ENCODE measurements at places on chromosomes 5 and 9.

DNA sequence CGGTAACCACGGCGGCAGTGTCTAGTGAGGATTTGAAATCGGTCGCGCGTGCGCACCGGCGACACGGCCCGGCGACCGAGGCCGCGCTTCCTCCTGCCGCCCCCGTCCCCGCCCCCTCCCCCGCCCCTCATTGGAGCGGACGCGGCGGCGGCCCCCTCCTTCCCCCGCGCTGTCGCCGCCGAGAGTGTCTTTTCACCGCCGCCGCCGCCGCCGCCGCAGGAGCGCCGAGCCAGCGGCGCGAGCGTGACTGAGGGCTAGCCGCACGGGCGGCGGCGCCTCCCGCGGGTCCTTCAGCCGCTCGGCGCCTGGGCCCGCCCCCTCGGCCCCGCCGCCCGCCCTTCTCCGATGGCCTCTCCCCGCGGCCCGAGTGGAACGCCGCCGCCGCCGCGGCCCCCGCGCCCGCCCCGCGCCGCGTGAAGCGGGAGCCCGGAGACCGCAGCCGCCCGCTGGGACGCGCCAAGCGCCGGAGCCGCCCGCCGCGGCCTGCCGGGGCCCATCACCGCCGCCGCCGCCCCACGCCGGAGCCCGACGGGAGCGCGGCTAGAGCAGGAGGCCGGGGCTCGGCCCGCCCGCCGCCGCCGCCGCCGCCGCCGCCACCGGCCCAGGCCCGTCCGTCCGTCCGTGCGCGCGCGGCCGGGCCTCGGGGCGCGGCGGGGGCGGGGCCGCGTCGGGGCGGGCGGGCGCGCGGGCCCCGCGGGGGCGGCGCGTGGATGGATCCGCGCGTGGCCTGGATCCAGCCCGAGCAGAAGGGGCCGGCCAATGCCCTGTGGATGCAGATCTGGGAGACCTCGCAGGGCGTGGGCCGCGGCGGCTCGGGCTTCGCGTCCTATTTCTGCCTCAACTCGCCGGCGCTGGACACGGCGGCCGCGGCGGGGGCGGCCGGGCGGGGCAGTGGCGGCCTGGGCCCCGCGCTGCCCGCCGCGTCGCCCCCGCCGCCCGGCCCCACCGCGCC is at the start of gene TENT4A:
TSS of gene TENT4A (plus strand) at position 159 of the 952 bp plus-strand sequence. CDS start at position 711, 552 bp downstream.
- no peak for DNase-seq

DNA sequence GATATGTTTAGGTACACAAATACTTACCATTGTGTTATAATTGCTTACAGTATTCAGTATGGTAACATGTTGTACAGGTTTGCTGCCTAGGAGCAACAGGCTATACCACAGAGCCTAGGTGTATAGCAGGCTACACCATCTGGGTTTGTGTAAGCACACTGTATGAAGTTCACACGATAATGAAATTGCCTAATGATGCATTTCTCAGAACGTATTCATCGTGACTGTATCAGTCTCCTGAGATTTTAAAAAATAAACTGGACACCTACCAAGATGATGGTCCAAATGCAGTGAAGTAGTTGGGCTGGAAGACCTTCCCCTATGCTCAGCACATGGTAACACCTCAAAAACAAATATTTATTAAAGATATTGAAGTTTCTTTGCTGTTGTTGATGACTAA is 103.3 kb upstream of the NFIB start:
- DNase-seq, result no peak

DNA sequence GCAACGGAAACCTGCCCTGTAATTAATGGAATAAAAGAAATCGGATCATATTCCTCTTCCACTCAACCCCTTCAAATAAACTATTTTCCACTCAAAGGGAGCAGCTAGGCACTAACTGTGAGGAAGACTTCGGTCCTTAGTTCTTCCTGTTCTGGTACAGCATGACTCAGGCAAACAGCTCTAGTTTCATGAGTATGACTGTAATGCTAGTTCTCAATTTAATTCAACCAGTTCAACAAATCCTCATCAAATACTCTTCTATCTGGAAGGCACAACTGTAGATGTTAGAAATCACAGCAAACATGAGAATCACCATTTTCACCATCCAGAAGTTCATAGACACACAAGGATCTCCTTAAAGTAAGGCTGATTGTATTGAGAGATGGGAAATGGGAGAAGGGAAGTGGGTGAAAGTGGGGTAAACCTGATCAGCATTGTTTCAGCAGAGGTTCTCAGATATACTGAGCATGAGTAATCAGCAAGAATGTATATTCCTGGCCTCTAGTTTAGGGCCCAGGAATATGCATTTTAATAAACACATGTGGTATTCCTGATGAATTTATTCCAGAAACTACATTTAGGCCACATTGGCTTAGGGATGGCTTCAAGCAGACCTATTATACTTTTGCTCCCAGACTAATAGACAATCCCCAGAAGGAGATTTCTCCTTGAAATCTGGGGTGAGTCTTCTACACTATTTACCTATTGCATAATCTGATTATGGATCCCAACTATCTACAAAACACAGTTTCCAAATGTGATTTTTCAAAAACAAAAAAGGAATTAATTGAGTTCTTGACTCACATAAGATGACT is 141.1 kb upstream of the SLC12A2 start:
- no peak for DNase-seq

DNA sequence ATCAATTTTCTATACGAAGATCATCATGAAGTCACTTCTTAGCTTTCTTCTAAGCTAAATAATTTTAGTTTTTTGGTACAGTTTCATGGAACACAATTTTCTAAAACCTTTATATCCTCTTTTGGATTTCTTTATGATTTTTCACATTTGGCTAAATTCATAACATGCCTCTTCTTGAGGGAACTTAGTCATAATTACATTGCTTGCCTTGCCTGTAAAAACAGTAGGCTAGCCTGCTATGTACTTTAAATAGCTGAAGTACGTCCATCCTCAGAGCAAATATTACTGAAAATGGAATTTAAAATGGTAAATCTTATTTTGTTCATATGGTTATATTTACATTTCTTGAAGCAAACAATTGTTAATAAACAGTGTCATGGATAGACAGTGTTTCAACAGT is 225.0 kb downstream of the VPS13A start:
- DNase-seq, result no peak

DNA sequence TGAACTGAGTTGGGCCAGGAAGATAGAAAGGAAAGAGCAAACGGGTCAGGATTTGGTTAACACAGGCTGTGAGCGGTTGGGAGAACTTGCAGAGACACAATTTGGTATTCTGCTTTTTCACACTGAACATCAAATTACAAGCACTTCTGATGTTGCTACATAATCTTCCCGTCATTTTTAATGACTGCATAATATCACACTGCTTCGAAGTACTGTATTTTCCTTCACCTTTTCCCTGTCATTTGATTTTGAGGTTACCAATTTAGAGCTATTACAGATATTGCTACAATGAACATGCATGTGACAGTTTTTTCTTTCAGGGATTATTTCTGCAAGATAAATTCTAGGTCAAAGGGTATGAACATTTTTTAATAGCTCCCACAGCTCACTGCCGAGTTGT is 71.4 kb upstream of the CPEB4 start:
- DNase-seq, result no peak

DNA sequence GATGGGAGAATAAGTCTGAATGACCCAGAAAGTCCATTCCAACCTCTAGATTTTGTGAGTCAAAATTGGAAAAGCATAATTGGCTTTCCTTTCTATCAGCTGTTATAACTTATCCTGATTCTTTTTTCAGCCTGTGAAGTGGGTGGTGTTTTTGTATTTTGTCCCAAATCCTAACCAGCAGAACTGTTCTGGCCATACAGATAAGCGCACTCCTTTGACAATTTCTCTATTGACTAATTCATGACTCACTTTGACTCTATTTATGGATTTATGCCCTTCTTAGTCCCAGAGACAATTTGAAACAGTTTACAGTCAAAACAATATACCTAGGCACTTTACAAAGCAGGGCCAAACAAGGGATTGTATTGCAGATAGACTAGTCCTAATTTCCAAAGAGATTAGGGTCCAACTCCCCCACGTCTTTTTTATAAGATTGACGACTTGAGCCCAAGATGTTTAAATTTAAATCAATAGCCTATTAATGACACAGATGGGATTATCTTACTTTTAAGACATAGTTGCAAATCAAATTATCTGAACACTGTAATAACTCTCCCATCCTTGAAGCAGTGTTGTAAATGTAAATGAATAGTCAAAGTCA is 301.7 kb upstream of the SEMA6A start:
- no peak for DNase-seq

DNA sequence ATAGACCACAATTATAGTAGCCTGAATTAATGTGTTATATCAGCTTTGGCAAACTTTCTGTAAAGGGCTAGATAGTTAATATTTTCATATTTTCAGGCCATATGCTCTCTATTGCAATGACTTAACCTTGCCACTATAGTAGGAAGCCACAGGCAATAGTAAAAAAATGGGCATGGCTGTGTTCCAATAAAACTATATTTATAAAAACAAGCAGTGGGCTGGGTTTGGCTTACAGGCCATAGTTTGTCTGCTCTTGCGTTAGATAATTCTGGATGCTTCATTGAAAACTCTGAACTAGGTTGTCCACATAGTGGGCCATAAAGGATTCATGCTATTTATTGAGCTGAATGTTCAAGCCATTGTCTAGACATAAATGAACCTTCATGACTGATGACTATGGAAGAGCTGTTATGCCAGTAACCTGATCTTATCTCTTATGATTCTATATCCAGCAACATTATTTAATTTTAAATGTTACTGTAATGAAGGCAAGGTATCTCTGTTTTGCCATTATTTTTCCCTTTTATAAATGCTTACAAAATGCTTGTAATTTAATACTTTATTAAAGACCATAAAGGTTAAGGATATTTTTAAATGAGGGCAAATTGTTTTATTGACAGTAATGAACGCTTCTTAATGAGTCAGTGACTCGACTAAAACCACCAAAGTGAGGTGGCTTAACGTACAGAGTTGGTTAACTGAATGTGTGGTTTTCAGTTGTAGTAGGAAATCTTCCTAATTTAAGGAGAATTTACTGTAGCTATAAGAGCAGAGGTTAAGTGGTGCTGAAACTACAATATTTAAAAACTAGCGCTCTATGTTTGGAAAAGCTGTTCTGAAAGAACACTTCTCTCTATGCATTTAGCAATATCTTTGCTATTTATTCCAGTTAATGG is 560.6 kb downstream of the PRR16 start:
- no peak for DNase-seq

- no peak for DNase-seq
Observed at GRCh38 chr9:129451669-129452068, 169.2 kb downstream of the C9orf50 start.

DNA sequence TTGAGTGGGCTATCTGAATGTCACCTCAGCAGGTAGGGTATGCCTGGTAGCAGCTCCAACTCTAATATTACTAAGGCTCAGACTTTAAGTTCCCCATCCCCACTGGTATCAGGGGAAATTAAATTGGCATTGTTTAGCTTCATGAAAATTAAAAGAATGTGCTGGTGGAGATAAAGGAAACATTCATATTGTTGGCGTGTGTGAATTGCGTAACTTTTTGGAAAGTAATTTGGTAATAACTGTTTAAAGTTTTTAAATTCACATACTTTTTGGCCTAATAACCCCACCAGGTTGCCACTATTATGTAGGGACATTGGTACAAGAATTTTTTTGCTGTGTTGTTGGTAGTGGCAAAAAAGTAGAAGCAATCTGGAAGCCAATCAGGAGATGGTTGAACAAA is 29.4 kb downstream of the TNPO1 start:
- DNase-seq, result no peak

DNA sequence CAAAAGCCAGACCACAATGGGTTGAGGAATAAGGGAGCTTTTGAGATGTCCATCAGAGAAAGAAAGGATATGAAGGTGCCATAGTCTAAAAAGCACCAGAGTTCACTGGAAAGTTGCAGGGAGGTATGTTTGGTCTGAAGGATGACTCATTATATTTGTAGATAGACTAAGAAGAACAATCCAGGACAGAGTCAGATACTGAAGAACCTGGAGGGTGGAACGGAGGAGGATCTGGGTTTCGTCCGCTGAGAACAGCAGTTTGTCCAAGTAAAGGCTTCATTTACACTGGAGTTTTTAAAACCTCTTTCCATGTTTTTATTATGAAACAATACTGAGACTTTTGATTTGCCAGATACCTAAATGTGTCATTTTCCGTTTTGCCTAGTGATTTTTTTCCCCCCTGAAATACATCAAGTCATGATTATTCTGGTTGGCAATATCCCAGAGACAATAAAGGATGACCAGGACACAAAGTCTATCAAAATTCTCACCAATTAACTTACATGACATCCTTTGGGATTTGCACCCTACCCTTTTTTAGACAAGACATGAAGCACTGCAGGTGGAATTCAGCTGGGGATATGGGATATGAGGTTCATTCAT is 219.9 kb downstream of the MLLT3 start:
- DNase-seq, result no peak

DNA sequence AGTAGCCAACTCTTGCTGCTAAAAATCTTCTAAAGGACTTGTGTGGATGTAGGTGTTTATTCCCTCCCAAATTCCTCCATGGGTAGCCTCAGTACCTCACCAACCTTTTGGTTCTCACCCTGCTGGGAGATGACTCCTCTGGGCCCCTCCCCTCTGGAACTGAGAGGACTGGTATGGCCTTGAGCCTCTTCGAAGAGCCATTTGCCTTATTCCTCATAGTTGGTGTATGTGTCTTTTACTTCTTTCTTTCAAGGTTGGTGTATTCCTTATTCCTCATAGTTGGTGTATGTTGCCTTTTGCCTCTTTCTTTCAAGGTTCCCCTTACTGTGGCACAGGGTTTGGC is 48.3 kb downstream of the GNAQ start:
- no peak for DNase-seq

- no peak for DNase-seq
Observed at GRCh38 chr5:74389531-74390305, 250.8 kb downstream of the ENC1 start.

- DNase-seq, result no peak
Observed at GRCh38 chr5:79186021-79186420, 49.9 kb upstream of the JMY start.

DNA sequence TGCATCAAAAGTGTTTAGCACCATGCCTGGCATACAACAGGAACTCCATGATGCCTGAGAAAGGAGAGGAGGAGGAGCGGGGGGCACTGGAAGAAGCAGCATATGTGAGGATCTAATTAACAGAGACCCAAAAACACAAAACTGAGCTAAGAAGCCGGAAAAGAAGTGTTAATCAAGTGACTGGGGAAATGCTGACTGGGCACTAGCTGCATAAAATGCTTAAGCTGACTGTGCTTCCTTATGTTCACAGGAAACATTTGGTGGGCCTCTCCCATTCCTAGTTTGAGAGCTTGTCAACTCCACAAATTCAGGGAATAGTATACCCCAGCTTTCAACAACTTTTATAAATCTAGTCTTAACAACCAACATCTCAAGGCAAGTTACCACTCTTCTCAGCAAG is 26.6 kb downstream of the DEPDC1B start:
- DNase-seq, result no peak

DNA sequence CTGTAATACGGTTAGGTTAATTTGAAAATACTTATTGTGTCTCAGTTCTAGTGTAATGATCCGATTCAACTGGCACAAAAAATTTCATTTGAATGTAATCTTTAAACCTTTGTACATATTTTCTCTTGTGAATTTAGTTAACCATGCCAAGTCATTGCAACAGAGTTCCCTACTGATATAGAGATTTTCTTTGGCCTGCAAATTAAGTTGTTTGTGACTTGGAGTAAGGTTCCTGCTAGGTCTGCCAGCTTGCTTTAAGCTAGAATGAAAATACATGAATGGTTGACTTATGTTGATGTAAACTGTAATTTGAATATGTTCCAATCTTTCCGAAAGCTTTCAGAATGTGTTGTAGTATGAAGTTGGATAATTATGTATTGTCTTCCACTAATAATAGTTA is 1004.1 kb upstream of the EDIL3 start:
- no peak for DNase-seq
